Fibroblast of skin of back (primary cell): ENCODE measurements at places on chromosomes 4 and X.

GRCh38 chr4:182155806-182156205 lies 87.4 kb upstream of the TENM3 start:
- no peak for DNase-seq

DNA sequence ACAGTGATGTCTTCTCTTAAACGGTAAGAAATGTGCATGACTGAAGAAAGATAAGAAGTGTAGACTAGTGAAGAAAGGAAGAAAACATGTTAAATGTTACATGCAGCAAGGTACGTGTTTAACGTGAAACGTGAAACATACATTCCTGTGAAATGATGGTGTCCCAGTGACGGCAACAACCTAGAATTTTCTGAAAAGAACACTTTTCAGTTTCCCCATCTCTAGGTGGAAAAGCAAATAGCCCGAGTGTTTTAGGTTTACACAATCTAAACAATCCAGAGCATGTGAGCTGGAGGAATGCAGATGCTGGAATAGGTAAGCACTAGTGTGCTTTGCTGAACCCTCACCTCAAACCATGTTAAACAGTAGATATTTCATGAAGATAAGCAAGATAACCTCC lies 60.7 kb downstream of the CLNK start:
- DNase-seq, result no peak

DNA sequence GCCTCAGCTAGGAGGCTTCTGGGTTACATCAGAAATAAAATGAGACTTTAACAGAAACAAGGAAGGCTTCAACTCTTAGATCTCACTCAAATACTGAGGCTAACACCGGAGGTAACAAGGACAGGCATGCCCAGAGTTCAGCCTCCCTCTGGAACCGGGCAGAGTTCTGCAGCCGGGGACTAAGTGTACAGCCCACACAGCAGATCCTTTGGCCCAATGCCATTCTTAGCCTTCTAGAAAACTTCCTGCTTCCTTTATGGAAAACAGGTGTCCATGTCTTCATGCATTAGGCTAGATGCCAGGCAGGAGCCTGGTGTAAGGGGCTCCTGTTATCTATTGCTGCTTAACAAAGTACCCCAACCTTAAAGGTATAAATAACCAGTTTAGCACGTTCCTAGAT lies 369.7 kb downstream of the BCOR start:
- no peak for DNase-seq

- no peak for DNase-seq
These were observed 284.6 kb upstream of the GATB start for GRCh38 chr4:152045449-152045806.

DNA sequence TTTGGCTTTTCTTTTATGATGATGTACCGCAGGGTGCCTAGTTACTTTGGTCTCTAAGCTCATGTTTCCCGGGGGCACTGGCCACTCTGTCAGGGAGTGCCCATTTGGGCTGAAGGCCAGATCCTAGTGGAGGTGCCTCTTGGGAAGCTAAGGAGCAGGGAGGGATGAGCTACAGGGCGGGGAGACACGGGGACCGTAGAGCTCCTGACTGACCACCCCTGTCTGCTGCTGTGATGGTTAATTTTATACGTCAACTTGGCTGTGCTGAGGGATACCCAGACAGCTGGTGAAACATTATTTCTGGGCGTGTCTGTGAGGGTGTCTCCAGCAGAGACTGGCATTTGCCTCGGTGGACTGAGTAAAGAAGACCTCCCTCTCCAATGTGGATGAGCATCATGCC lies 24.9 kb upstream of the CLDN24 start:
- no peak for DNase-seq

DNA sequence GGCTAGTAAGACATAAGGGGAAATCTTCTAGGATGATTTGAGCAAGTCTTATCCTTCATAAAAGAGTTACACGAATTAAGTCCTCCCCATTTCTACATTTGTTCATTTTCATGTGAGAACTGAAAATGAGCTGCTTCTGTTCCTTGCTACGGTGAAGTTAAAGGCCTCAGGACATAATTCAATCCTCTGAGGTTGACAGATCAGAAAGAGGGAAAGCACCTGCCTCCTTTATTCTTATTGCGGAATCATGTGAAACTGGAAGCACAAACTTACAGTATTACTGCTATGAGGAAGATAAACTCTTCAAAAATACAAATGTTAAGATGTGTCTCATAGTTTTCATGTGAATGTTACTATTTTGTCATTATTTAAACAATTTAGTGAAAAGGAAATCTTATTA lies 395.3 kb downstream of the STPG2 start:
- DNase-seq, result no peak

- no peak for DNase-seq
These were observed 811.5 kb upstream of the FRG1 start for GRCh38 chr4:189129044-189129694.
